Left lobe of liver (tissue), 2 donors: ENCODE measurements at places on chromosomes 6 and 20. TPM values are rescaled to one million over a fixed set of nuclear protein-coding genes. Genes with fewer than 3 reads are reported as not detected.

DNA sequence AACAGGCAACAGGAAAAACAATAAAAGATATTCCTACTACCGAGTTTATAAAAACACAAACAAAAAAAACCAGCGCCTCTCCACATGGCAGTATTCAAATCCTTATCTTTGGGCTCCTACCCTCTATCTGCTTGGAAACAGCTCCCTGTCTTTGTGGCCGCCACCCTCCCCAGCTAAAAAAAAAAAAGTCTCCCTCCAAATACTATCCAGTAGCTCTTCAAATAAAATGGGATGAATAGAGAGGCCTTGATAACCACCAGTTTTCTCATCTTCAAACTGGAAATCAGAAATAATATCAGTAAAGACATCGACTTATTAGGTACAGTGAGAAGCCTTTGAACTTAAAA, 96.2 kb downstream of the PSMG4 start:
- no peak for DNase-seq

GRCh38 chr20:35347011-35347410, 54.8 kb upstream of the FAM83C start:
- no peak for DNase-seq

GRCh38 chr6:163572612-163573011, 158.1 kb downstream of the QKI start:
- no peak for DNase-seq

GRCh38 chr6:135920689-135921088, 69.2 kb downstream of the PDE7B start:
- DNase-seq, result no peak

DNA sequence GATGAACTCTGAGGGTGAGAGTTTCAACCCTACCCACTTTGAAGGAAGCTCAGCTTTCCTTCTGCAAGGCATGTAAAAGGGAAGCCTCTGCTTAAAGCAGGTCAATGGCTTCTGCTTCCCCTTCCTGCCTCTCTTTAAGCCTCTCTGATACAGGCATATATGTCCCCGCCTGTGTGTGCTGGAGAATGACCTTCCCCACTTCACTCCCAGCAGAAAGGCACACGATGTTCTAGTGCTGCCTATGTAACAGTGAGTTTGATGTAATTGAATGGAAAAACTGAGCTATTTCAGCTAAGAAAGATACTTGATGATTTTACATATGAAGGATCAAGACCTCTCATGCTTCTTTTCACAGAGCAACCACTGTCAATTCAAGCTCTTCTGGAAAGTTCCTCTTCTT, 632.2 kb downstream of the HACE1 start:
- no peak for DNase-seq

- DNase-seq, result no peak
These were observed 39.8 kb upstream of the HIVEP1 start for GRCh38 chr6:11972270-11972669.

GRCh38 chr20:17482536-17482935, 48.6 kb downstream of the BFSP1 start:
- no peak for DNase-seq

DNA sequence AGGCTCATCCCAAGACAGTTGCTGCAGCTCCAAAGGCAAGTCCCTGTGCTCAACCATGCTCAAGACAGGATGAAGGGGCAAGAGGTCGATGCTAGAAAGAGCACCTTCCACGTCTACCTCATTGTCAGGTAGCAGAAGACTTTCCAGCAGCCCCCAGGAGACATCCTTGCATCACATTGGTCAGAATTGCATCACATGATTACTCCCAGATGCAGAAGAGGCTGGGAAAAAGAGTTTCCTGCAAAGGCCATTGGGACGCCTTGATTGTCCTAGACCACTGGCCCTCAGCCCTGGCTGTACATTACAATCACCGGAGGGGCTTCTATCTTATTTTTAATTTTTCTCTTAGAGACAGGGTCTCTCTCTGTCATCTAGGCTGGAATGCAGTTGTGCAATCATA, 17.3 kb upstream of the ZNF334 start:
- no peak for DNase-seq

GRCh38 chr20:63580796-63581461, 6.9 kb upstream of the HELZ2 start:
- DNase-seq, result no peak

GRCh38 chr6:4563156-4563555, 213.0 kb upstream of the CDYL start:
- DNase-seq, result no peak

Gene TMEM74B
- 1.2 TPM for total RNA-seq

Gene CST2
- total RNA-seq, result not detected

Gene CST5
- total RNA-seq, result not detected
